ENCODE measurements at places on chromosomes 5 and 9.
A peak's percentile ranks its signal among the peaks of the same experiment; 100 is the strongest.

DNA sequence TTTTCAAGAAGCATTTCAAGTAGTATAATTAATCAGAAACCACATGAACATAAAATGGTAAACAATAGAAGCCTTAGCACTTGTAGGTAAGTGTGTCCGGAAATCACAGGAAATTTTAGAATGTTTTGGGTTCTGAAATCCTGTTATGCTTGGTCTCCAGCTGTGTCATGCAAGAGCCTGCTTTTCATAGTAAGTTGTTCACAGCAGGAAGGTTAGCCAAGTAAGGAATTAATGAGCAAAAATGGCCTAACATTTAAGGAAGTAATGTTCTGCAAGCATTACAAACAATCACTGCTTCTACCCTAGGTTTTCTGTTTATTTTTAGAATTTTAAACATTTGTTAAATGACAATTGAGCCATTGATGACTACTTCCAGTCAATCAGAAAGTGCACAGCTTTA is 669.5 kb downstream of the SLCO4C1 start:
- DNase-seq = no peak

DNA sequence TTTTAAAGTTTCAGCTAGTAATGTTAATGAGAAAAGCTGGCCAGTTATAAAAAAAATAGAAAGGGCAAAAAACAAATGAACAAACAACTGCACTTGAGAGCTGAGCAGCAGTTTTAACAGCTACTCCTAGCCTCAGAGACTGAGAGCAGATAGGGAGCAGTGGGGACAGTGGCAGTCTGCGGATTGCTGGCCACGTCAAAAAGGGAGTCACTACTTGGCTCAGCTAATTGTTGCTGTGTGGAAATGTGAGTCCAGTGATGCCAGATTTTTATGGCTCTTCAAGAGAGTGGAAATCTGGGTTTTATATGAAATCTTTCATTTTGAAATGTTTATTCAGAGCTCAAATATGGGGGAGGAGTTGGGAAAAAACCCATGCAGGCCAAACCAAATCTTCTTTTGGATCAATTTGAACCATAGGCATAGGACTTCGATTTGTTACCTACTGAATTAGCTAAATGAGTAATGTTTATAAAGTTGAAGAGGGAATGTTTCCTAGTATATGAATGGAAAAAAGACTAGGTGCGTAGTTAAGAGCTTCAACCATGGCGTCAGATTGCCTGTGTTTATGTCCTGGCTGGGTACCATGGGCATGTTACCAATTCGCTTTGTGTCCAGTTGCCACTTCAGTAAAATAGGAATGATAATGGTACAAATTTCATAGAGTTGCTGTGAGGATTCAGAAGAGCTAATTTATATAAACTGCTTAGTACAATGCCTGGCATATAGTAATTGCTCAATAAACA is 102.1 kb downstream of the PAM start:
- DNase-seq = no peak

DNA sequence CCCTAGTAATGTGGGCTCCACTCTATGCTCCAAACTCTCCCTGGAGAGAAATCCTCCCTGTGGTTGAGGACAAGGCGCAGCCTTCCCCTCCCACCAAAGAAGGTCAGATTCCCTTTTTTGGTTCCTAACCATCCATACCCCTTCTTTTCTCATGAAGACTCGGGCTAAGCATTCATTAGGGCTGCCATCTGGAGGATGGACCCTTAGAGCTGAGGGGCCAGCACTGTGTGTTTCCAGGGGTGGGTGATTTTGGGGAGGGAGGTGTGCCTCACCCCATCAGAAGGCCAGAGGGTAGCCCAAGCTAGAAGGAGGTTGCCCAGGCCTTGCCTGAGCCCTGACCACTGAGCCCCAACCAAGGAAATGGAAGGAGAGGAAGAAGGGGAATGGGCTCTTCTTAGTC is 36.8 kb downstream of the TGFBI start:
- peak; percentile 37 for DNase-seq

DNA sequence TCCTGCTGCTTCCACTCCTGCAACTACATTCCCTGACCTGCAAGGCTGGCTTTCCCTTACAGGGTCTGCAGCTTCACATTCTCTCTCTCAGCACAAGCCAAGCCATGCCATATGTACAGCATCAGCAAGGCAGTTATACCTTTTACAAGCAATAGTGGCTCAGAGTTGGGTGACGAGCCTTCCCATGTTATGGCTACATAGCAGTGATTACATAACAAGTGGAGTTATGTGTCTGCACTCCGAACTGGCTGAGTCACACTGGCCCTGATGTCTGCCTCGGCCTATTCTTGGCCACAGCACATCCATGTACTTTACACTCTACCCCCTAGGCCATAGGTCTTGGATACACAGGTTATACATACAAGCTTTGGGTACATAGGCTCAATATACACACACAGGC is 52.0 kb upstream of the SNCAIP start:
- no peak for DNase-seq

DNA sequence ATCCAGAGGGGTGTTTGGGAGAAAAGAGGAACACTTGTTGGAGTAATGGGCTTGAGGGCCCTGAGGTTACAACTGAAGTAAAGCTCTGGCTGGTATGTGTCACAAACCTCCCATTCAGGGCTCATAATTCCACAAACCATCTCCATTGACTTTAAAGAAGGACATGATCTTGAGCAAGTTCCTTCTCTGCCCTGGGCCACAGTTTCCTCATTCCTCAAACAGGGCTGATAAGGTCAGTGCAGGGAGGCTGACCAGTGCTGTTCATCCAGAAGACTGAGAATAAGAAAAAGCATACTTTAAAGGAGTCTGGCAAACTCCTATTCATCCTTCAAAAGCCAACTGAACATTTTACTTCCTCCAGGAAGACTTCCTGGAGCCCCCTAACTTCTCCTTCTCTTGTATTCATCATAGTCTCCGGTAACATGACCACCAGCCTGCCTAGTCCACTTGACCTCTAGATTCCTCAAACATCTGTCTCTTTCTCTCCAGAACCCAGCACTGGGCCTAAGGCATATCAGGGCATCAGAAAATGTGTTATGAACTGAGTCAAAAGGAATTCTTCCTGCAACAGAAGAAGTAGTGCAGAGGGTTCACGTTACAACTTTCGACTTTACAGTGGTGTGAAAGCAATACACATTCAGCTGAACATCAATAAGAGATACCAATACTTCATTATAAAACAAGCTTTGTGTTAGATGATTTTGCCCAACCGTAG is 20.7 kb upstream of the PTPN3 start:
- no peak for DNase-seq

DNA sequence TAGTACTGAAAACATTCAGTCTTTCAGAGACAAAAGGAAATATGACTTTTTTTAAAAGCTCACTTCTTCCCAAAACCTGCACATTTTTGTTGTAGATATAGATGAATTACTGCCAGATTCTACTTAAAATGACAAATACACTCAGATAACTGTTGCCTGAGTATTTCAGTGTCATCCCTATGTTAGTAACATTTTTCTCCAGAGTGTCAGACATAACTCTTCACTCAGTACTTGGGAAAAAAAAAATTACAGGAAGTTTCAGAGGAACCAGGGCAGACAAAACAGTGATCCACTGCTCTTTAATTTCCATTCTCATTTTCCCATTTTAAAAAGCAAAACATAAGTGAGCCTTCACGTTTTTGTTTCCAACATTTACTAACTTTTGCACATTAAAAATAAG is 79.3 kb upstream of the ITGA1 start:
- no peak for DNase-seq

DNA sequence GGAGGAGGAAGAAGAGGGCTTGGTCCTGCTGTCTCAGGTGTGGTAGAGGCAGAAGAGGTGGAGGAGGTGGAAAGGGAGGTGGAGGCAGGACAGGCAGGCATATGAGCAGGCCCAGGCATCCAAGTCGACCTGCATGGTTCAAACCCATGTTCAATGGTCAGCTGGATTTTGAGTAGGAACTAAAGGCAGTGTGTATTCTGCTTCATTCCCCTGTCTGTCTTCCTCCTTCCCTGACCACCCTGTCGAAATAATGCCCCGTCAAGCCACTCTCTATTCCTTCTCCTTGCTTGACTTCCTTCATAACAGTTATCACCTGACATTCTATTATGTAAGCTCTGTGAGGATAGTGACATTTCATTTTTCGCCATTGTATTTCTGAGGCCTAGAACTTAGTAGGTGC is 34.8 kb downstream of the ATP6V0E1 start:
- DNase-seq = no peak

DNA sequence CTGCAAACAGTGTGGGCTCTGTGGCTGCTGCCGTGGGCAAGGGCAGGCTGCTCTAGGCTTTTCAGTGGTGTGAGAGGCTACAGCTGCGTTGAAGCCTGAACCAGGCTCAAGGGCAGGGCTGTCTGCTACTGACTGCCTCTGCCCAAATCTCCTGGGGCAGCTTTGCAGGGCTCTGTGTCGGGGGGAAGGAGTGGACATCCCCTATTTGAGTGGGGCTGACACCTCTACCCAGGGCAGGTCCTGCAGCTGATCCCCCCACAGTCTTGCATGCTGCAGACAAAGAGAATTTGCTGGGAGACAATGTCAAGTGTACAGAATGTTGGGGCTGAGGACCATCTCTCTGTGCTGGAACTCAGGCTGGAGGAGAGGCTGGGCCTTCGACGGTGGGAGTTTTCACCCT is 240.2 kb downstream of the PBX3 start:
- peak; percentile 18 for DNase-seq

DNA sequence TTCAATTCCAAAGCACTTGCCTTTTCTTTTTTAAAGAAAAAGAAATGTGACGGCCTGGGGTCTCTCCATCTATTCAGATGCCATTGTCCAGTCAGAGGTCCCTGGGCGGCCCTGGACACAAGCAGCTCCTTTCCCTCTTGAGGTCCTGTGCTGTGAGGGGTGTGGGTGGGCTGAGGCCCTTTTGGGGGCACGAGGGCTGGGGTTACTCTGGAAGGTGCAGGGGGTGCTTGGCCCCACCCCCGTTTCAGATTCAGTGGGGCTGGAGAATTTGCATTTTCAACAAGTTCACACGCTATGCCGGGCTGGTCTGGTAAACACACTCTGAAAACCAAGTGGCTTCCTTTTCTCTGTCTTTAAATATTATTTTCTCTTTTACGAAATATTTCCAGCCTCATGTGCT is 91.4 kb upstream of the PHYKPL start:
- DNase-seq = peak; percentile 36

GRCh38 chr9:82196622-82197441 is 208.3 kb downstream of the SPATA31D1 start:
- no peak for DNase-seq

DNA sequence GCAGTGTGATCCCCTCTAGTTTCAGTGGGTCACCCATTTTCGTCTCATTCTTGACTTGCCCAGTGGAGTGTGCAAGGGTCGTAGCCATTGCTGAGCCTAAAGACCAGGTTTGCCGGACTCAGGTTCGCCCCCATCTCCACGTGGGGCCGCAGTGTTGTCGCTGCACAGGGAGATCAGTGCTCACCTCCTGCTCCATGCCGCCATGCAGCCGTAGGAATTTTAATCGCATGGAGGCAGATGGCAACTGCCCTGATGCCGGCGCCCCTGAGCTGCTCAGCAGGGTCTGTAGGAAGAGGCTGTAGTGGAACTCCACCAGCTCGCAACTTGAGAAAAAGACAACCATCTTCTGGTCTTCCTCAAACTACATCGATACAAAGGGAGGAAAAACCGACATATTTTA is 24.1 kb downstream of the DDX31 start:
- DNase-seq = no peak

DNA sequence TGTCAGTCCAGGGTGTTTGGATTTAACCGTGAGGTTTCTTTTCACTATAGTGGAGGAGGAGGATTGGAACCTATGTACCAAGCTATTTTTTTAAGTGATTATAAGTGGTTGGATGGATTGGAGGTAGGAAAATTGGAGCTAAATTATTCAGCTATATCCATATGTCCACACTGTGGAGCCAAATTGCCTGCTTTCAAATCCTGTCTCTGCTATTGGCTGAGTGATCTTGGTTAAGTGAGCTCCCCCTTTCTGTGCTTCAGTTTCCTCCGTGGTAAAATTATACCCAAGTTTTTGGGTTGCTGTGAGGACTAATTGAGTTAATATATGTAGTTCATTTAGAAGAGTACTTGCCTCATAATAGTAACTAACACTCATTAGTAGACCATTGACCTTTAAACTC is 2.5 kb downstream of the CENPP start:
- DNase-seq = no peak

DNA sequence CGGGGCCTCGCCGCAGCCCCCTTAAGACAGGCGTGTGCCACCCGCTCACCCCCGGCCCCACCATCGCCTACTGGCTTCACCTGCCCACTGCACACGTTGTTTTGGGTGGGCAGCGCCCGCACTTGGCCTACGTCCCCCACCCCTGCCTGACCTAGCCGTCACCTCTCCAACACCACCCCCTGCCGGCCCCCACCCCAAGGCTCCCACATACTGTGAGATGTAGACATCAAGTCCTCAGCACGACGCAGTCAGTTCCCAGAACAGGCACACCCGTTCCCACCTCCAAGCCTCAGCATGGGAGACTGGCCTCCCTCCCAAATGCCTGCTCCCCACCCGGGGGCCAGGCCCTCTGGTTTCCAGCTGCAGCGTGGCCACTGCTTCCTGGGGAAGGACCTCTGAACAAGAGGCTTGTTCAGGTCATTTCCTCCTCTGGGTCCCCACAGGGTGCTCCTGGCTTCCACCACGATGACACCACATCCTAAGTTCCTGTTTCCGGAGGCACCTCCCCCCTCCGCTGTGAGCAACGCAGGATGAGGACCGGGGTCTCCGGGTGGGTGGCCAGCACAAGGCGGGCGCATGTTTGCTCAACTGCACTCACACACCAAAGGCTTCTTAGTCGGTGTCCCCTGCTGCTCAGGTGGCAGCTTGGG is 11.3 kb downstream of the DBN1 start:
- no peak for DNase-seq

GRCh38 chr9:89734600-89735041 is 129.8 kb downstream of the GADD45G start:
- peak; percentile 90 for DNase-seq

DNA sequence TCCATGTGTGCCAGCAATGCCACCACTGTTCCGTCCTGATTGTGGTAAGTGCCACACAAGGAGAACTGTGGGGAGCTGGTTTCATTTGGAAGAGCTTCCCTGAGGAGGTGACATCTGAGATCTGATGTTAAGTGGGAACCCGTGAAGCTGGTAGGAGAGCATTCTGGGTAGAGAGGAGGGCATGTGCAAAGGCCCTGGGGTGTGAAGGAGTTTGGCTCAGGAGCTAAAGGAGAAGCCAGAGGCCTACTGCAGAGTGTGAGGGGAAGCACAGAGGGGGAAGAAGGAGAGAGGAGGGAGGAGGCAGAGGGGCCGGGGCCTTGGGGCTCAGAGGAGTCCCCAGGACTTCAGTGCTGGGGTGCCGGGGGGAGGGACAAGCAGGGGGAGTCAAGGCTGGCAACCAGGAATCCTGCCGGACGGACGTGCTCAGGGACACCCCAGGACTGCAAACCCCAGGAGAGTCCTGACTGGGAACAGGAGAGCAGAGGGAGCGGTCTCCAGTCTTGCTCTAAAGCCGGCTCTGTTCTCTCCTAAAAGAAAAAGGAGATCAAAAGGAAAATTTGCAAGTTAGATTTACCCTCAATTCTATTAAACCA is 19.7 kb downstream of the C9orf50 start:
- no peak for DNase-seq

- no peak for DNase-seq
These were observed 113.9 kb upstream of the BRINP1 start for GRCh38 chr9:119483153-119483552.

- no peak for DNase-seq
These were observed 1.3 kb downstream of the ADRB2 start for GRCh38 chr5:148827723-148828122.

All from right lobe of liver (tissue), 6 donors.